ENCODE measurements at places on chromosomes 12 and 14. TPM values are rescaled to one million over a fixed set of nuclear protein-coding genes. Genes with fewer than 3 reads are reported as not detected.

- no peak overlapping the region for H3K4me3 ChIP-seq
- H3K36me3 ChIP-seq: peaks cover 47% of the 10 kb centered on the region
- peaks cover 2% of the 10 kb centered on the region for H3K4me1 ChIP-seq
- no peak for DNase-seq
These were observed 48.1 kb downstream of the ZDHHC17 start for GRCh38 chr12:76811976-76812375.

HOXC10 gene
- not detected for total RNA-seq

APOLD1 gene
- total RNA-seq: 0.75 TPM

- no peak for DNase-seq
- no peak overlapping the region for H3K4me3 ChIP-seq
- no peaks in the 10 kb centered on the region for H3K36me3 ChIP-seq
These were observed 142.3 kb upstream of the ARHGAP5 start for GRCh38 chr14:31934767-31935266.

ENDOU gene
- total RNA-seq: 0.37 TPM

DNA sequence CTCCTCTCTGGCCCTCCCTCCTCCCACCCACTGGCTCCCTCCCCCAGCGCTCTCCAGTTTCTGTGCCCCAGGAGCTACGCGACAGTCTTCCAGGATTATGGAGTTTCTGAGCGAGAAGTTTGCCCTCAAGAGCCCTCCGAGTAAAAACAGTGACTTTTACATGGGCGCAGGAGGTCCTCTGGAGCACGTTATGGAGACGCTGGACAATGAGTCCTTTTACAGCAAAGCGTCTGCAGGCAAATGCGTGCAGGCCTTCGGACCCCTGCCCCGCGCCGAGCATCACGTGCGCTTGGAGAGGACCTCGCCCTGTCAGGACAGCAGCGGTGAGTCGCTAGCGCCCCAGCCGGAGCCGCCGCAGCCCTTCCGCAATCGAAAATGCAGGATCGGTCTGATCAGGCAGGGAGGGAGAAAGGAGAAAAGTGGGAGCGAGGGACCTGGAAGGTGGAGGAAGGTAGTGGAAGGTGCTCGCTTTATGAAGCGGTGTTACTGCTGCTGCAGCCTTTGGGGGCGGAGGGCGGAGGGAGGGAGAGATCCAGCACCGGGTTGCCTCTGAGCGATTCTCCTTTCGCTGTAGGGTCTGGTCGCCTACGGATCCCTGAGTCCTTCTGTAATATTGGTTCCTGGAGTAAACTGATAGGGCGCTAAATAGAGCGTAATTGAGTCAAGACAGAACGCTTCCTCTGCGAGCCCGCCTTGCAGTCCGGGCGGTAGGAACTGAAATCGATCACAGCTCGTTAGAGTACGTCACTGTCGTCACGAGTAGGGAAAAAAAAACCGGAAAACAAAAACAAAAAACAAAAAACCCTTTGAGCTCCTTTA, at the start of gene ALX1:
Gene ALX1 (plus strand): TSS at position 56 of the 819 bp plus-strand sequence. CDS start 42 bp downstream, at position 98.
- peaks cover 7% of the 10 kb centered on the region for H3K4me1 ChIP-seq
- H3K27ac ChIP-seq: no peak within 1 kb of the TSS
- DNase-seq: no peak
- H3K27me3 ChIP-seq: peaks cover 46% of the 10 kb centered on the region
- no peaks in the 10 kb centered on the region for H3K36me3 ChIP-seq

GRCh38 chr12:23614280-23614679, 335.2 kb downstream of the SOX5 start:
- H3K36me3 ChIP-seq: no peaks in the 10 kb centered on the region
- no peak overlapping the region for H3K4me3 ChIP-seq
- no peak for DNase-seq
- H3K27me3 ChIP-seq: no peaks in the 10 kb centered on the region
- no peaks in the 10 kb centered on the region for H3K4me1 ChIP-seq

GRCh38 chr14:103558071-103558882, 4.2 kb downstream of the BAG5 start:
- H3K36me3 ChIP-seq: peaks cover 50% of the 10 kb centered on the region
- H3K27me3 ChIP-seq: no peaks in the 10 kb centered on the region
- no peak overlapping the region for H3K4me3 ChIP-seq
- H3K27ac ChIP-seq: no peak overlapping the region
- peaks cover 41% of the 10 kb centered on the region for H3K4me1 ChIP-seq

AREL1 gene
- total RNA-seq: 46.5 TPM

DNA sequence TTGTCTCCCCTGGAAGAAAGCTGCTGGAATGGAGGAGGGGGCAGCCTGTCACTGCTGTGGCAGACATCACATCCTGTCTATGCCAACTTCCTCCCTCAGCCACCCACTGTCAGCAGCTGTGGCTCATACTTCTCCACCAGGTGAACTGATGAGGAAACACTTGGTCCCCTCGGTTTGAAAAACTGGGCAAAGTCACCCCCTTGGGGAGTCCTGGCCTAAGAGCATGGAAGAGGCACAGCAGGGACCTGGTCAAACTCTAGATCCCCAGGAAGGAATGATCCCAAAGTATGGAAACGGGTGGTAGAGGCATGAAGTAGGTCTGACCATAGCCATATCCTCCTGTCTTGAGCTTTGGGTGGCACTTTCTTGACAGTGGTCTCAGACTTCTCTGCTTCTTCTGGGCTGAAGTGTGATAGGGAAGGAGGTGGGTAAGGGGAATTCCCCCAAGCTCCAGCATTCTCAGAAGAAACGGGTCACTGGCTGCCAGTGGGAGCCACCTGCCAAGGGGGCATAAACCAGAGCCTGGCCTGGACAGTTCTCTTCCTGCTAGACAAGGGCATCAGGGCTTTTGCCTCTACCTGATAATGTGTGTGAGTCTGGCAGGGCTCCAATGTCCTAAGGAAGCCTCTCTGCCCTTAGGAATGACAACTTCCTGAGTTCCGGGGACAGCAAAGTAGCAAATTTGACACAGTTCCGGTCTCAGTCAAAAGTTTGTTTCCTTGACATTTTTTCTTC, 36.0 kb downstream of the FMNL3 start:
- peaks cover 9% of the 10 kb centered on the region for H3K36me3 ChIP-seq
- H3K27ac ChIP-seq: peak overlapping the region; percentile 95
- H3K4me1 ChIP-seq: peaks cover 99% of the 10 kb centered on the region
- no peaks in the 10 kb centered on the region for H3K27me3 ChIP-seq
- DNase-seq: peak; percentile 42
- H3K4me3 ChIP-seq: peak overlapping the region; percentile 71

GRCh38 chr14:63240221-63240620, 36.0 kb downstream of the RHOJ start:
- no peak overlapping the region for H3K4me3 ChIP-seq
- no peaks in the 10 kb centered on the region for H3K4me1 ChIP-seq

DNA sequence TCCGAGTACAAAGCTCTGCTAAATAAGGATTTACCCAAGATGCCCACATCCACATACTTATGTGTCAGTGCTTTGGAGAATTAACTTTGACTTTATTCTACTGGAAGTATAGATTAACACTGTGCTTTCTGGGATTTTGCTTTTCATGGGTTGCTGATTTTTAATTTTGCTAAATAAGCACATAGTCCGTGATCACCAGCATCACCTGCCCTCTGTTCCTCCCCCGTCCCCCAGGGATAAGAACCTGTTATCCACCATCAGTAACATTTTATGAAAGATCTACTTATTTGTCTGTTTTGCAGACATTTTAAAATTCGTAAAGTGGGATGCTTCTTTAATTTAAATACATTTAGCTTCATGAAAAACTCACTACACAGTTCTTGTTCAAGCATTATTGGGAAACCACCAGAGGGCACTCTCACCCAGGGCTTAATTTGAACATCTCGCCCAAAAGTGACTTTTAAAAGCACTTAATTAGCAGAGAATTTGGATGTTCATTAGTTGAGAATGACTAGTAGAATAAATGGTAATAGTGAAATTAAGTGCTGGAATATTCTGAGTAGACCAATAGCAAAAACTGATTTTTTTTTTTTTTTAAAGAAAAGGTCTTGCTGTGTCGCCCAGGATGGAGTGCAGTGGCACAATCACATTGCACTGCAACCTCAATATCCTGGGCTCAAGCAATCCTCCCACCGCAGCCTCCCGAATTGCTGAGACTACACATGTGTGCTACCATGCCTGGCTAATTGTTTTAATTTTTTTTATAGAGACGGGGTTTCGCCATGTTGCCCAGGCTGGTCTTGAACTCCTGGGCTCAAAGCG, 35.7 kb downstream of the MRPL42 start:
- H3K27ac ChIP-seq: no peak overlapping the region
- H3K36me3 ChIP-seq: peaks cover 30% of the 10 kb centered on the region
- H3K27me3 ChIP-seq: no peaks in the 10 kb centered on the region
- H3K4me3 ChIP-seq: no peak overlapping the region

FAM181A gene
- total RNA-seq: not detected
